ENCODE measurements at places on chromosomes 3 and 15.

DNA sequence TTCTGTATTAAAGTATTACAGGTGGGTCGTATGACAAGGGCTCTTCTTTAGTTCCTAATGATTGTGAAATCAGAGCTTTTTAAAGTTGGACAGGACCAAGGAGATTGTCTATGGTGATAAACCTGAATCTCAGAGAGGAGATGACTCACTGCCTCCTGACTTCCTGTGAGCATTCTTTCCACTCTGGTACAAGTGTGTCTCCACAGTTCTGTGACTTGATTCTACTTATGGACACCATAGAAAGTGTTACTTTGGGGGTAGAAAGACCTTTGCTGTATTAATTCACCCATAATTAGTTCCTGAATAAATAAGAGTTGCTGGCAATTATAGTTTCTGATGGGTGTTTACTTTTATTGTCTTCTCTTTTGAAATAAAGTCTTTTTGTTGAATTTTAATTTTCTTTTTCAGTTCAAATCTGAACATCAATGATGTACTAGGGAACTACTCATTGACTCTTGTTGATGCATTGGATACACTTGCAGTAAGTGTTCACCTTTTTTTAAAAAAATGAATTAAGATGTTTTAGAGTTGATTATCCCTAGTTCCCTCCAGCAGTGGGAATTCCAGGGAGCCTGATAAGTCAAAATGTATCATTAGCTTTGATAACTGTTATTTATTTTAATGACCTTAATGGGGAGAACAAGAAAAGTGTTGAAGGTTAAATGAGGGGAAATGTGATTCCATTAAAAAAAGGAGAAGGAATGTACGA, 7.4 kb downstream of the EDEM1 start:
- no peak for DNase-seq

- no peak for DNase-seq
Measured at GRCh38 chr3:29245441-29245840, 35.4 kb upstream of the RBMS3 start.

GRCh38 chr15:80939216-80939615, 50.4 kb downstream of the MESD start:
- no peak for DNase-seq

- no peak for DNase-seq
Measured at GRCh38 chr15:79049416-79049815, 41.2 kb downstream of the RASGRF1 start.

DNA sequence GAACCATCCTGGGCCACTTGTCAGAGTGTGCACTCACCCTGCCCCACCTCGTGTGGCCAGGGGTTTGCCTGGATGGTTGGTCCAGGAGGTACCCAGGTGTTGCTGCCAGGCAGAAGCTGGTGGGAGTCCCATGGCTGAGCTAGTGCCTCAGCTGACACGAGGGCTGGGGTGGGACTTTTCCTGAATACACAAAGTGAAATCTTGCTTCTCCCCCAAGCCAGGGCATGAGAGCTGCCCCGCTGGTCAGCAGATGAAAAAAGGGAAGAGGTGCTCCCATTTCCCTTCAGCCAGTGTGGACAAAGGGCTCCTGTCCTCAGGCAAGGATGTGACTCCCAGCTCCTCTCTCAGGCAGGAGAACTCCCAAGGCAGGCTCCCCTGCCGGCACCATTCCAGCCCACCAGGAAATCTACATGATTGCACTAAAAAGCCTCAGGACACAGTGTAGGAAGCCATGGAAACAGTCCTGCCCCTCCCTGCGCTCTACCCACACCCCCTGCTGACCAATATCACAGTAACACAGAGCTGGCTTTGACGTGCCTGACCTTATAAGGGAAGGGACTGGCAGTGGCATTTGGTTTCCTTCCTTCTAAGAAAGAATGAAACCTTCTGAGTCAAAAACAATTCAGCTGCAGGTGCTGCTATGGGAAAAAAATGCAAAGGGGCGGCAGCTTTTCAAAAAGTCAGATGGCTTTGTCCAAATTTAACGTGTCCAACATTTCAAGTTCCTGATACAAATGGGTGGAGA, 33.9 kb downstream of the MYO5C start:
- DNase-seq, result no peak

- DNase-seq, result no peak
Measured at GRCh38 chr3:100759159-100759558, 49.9 kb downstream of the TFG start.

DNA sequence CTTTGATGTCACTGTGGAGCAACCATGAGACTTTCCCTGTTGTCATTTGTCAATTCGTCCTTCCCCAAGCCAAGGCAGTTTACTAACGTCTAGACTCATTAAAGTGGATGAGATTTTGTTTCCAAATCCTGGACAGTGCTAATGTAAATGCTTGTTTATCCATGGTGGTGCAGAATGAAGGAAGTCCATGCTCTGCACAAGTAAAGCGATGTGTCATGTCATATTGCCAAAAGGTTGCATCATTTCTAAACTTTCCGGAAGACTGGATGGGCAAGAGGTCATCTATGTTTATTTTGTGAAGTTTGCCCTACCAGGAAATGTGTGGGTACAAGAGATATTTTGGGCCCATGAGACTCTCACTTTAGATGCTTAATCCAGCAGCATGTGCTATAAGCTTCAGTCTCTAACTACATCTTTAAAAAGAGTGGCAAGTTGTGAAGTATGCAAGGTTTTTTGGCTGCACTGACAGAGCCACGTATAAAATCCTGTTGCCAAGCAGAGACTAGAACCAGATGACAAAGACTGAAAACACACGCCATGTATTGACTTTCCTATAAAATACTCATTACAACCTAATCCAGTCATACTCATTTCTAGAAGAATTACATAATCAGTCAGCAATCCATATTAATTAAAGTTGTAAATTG, 72.1 kb upstream of the FNDC3B start:
- no peak for DNase-seq
